GM23248 (cell line): ENCODE measurements at places on chromosomes 3 and 15. TPM values are rescaled to one million over a fixed set of nuclear protein-coding genes. Genes with fewer than 3 reads are reported as not detected.

The P2RY13 gene
- not detected in 2 replicates for polyA plus RNA-seq

The CLRN1 gene
- not detected in 2 replicates for polyA plus RNA-seq

GRCh38 chr15:99433026-99433756 lies 132.6 kb upstream of the MEF2A start:
- no peak overlapping the region for H3K4me3 ChIP-seq
- no peaks in the 10 kb centered on the region for H3K27me3 ChIP-seq
- DNase-seq = peak; percentile 47
- peaks cover 11% of the 10 kb centered on the region; the same call in 1 of the 2 replicates for H3K4me1 ChIP-seq
- no peak overlapping the region for H3K27ac ChIP-seq
- H3K36me3 ChIP-seq = no peaks in the 10 kb centered on the region

The PROK2 gene
- polyA plus RNA-seq = not detected in 2 replicates
